ENCODE measurements at places on chromosomes 3 and 15.

DNA sequence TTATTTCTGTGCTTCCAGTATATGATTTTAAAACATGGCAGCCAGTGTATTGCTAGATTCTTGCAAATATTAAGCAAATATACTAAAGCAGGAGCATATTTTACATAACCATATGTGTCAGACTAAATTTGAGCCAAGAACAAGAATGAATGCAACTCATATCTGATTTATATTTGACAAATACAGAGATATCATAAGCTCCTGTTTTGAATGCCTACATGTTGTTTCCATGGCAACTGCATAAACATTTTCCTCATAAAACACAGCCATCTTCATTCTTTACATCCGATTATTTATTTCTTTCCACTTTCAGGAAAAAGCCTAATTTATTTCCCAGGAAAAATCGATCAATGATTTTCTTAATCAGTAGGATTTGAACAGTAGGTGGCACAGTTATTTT is 172.2 kb upstream of the TSPAN3 start:
- DNase-seq: no peak

DNA sequence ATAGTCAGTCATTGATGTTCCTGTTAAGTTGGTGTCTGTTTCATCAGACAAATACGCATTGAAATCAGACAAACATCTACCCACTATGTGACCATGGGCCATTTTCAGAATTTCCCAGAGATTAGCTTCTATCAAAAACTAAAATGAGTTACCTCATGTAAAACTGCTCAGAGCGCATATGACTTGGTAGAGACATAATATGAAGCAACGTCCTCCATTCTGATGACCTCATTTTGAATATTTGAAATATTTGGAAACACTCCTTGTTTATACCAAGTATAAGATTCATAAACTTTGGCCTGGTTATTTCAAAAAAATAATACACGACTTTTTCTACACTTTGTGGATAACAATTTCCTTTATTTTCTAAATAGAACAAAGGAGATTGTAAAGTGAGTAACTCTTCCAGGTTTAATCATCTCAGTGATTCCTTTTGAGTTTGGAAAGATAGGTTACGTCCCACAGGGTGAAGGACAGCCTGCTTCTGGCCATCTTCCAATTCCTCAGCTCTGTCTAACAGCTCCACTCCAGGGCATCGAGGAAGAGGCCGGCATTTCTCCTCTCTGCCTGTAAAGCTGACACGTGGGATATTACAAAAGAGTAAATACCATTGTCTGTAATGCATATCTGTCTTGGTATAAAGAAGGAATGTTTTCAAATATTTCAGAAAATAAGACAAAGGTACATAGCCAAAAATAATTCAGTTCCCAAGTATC is 122.6 kb downstream of the CADM2 start:
- peak; percentile 2 for DNase-seq

DNA sequence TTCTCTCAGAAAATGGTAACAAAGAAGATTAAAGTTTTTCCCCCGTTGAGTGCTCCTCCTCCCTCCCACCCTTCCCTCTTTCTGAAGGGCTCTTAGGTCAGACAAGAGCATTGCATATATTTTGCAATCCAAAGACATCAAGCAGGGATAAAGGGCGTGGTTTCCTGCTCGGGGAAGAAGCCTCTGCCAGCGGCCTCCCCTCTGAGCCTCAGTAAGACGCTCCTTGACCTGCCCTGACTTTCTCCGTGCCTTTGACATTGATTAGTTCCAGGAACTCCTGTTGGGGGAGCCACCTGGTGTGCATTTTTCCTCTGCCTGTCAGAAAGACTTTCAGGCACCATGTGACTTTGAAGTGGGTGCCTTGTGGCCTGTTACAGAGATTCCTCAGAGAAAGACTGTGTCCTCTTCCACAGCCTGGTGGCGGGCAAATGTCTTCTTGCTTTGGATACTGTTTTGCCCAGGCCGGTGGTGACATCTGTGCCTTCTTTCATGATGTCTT is 87.2 kb upstream of the TBL1XR1 start:
- peak; percentile 76 for DNase-seq

DNA sequence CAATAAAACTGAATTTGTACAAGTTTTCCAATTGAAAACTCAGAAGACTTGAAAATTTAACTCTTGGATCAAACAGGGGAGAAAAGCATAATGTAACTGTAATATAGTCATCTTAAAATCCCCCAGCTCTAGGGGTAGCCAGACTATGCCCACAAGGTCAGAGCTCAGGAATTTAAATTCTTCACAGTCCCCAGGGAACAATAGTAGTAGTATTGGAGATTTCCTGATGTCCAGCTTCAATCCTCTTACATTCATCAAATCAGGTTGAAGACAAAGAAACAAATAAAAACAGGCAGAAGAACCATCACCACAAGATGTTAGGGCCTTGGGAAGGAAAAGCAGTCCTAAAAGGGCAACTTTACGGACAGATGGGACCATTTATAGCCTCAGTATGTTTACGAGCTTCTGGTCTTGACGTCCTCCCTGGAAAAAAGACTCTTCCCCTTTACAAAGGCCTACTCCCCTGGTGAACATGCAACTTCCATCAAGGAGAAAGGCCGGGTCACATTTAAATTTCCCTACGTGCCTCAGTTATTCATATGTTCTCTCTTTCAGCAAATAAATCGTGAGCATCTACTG is 96.8 kb downstream of the PLCH1 start:
- DNase-seq: no peak

GRCh38 chr15:45550436-45550835 is 27.9 kb upstream of the SLC30A4 start:
- DNase-seq: peak; percentile 14

DNA sequence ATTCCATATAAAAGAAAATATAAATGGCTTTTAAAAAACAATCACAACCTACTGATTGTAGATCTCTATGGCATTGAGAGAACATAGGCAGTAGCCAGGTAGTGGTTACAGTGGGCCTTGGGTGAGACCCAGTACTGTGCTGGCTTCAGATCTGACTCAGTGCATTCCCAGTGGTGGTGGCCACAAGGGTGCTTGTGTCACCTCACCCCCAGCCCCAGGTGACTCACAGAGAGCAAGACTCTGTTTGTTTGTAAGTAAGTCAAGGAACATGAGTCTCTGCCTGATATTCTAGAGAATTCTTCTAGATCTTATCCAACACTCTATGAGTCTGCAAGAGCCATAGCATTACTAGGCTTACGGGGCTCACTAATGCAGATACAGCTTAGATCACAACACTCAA is 118.8 kb upstream of the AZI2 start:
- DNase-seq: no peak

DNA sequence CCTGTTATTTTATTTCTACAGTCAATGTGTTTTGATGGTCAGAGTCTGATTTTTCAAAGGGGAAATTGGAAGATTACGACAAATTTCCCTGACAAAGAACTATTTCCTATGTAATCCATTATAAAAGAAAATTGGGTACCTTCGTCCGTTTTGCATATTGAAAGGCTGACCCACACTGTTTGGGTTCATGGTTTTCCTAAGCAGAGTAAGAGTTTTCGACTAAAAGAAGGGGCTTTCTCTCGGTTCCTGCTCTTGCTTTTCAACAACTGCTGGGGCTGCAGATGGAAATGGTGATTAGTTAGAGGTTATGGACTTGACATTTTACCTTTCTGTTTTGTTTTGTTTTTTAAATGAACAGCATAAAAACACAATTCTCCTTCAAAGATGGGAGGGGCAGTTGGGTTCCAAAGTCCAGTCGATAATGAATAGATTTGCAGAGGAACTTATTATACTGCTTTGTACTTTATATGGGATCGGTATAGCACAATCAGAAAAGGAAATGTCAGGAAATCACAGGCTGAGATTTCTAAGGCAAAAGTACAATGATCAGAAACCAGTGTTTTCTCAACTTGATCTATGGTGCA is 978 bp downstream of the KCNMB2 start:
- no peak for DNase-seq

GRCh38 chr3:190063490-190063889 is 57.2 kb downstream of the P3H2 start:
- DNase-seq: no peak

DNA sequence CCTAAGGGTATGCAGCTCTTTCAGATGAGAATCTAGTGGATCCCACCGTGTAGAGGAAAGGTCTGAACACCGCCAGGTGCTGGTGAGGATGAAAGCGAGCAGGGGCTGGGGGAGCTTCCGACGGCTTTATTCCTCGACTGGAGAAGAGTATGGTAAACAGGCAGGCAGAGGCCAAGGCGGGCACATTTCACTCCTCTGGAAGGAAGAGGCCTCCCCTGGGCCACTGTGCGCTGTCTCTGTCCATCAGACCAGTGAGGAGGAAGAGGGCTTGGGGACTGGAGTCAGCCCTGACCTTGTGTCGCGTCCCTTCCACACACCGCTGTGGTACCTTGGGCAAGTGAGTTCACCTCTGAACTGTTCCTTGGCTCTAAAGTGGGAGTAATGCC is 4.2 kb downstream of the GHRL start:
- DNase-seq: no peak

GRCh38 chr3:37626736-37627565 is 234.7 kb upstream of the CTDSPL start:
- DNase-seq: no peak

DNA sequence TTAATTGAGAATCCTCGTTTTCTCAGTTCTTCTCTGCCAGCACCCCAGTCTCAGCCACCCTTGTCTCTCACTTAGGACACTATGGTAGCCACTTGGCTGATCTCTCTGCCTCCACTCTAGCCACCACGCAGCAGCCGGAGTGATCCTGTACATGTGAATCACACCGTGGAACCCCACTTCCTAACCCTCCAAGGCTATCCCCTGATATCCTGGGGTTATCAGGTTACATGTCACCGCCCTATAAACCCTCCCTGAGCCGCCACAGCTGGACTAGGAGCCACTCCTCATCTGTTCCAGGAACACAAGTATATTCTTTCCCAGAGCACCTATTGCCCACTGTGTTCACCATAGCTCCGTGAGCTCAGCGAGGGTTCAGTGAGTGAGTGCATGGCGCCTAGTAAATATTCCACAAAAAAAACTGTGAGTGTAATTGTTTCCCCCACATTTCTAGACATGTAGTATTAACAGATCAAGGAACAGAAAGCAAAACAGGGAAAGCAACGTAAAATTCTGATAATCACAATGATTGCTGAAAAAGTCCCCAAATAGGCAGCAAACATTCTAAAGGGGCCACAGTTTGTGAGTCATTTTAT is 661 bp upstream of the PARP14 start:
- peak; percentile 19 for DNase-seq

DNA sequence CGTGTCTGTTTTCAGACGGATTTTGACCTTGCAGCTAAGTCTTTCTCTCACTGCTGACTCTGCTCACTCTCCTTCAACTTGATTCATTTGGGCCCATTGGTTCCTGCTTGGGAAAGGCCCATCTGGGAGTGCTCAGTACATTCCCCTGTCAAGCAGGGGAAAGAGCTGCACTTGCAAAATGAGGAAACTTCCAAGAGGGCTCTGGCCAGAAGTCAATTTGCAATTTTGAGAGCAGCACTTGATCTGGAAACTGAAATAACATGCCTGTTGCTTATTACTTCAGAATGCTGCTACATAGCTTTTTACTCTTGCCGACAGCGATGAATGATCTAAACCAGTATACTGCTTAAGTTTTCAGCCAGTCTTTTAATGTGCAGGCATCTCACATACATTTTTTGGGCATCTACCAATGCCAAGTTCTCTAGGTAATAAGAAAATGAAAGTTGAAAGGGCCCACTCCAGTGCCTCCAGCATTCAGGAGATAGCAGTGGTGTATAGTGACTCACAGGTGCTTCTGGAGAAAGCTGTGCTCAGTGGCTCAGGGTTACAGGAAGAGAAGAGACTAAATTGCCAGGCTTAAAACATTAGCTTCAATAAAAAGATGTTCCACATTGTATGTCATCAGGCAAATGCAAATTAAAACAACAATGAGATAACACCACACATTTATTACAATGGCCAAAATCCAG is 70.1 kb upstream of the RORA start:
- DNase-seq: no peak

- no peak for DNase-seq
These were observed 15.9 kb downstream of the PARL start for GRCh38 chr3:183868796-183869195.

GRCh38 chr15:101156509-101157159 is 95.2 kb downstream of the CHSY1 start:
- DNase-seq: peak; percentile 56

DNA sequence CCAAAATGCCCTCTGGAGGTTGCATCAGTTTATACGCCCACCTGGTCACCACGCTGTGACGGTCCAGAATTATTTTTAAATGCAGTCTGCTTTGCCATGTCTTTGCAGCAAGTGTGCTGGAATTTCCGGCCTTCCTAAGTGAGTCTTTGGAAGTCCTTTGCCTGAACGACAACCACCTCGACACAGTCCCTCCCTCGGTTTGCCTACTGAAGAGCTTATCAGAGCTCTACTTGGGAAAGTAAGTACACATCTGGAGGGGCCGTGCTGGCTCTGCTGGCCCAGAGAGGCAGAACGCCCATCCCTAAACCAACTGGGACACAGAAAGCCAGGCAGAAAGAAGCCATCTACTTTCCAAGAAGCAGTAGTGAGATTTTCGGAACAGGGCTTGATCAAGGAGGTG is 101.8 kb downstream of the LRRK1 start:
- no peak for DNase-seq

GRCh38 chr3:179474480-179474879 is 23.2 kb upstream of the GNB4 start:
- no peak for DNase-seq

DNA sequence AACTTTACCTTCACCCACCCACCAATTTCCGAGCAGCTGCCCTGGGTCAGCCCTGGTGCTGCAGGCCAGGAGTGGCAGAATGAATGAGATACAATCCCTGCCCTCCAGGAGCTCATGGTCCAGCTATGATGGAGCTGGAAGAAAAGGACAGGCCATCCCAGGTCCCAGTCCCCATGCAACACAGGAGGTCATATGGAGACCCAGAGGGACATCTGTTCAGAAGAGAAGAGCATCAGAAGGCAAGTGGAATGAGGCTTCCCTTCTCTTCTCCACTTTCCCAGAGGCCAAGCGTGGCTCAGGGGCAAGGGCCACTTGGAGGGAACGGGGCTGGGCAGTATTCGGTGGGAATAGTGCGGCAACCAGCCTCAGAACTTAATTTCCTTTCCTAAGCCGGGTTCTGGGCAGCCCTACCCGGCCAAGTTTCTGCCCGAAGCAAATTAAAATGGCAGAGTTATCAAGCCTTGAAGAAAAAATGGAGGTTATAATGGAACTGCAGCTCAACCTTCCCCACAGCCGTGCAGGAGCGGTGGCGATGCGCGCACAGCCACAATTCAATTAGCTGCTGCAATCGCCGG is 35.9 kb downstream of the TLE3 start:
- no peak for DNase-seq

DNA sequence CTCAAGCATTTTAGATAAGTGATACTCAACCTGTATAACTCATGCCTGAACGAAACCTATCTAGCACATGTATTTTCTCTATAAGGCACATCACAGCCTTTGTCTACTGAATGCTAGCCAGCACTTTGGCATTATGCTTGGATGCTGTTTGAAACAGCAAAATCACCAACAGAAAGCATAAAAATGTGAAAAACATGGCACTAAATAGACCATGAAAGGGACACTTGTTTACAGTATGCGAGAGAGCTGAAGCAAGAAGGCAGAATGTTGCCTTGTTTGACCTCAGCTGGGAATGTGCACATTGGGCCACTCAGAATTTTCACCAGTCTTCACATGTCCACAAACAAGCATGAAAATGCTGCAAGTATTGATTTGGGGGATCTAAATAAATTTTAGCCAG is 59.5 kb downstream of the MINDY2 start:
- DNase-seq: no peak
